Osteoblast (primary cell): ENCODE measurements at places on chromosomes 16 and 17.

- no peak for DNase-seq
Observed at GRCh38 chr17:78677303-78678221, 100.4 kb upstream of the DNAH17 start.

- DNase-seq, result no peak
Observed at GRCh38 chr16:82350560-82350959, 180.5 kb upstream of the MPHOSPH6 start.

DNA sequence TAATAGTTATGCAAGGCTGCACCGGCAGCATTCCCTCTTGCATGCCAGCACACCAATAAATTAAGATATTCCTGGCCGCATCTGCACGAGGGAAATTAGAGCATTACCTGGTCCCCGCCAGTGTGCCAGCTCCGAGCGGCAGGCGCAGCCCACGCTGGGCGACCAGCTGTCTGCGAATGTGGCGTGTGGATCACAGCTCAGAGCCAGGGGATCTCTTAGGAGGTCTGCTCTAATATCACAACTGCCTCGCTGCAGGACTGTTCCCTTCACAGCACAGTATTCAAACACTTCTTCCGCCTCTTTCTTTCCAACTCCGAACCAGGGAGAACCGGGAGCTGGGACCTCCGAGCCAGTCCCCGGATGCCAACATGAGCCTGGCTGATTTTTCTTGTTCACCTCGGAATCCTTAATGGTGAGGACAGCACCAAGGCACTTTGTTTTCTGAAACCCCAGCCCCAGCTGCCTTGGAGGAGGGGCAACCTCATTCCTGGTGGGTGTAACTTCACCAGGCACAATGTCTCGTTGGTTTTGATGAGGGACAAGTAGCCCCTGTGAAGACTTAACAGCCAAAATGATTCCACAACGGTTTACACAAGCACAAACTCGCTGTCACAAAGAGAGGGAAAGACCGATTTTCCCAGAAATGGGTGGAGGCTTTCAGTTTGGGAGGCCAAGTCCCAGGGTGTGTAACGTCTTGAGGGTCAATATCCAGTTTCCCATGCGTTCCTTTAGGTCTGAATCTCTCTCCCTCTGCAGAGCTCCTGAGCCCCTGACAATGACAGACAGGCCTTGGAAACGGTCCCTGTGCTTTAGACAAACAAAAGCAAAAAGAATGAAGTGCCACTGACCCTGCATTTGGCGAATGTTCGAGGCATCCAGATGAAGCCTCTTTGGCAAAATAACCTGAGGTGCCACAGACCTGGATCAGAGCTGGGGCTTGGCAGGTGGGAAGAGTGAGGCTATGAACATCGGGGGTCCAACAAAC lies 213.2 kb downstream of the C16orf78 start:
- DNase-seq, result peak; percentile 85

GRCh38 chr17:34369571-34369970 lies 6.5 kb upstream of the CCL1 start:
- no peak for DNase-seq

DNA sequence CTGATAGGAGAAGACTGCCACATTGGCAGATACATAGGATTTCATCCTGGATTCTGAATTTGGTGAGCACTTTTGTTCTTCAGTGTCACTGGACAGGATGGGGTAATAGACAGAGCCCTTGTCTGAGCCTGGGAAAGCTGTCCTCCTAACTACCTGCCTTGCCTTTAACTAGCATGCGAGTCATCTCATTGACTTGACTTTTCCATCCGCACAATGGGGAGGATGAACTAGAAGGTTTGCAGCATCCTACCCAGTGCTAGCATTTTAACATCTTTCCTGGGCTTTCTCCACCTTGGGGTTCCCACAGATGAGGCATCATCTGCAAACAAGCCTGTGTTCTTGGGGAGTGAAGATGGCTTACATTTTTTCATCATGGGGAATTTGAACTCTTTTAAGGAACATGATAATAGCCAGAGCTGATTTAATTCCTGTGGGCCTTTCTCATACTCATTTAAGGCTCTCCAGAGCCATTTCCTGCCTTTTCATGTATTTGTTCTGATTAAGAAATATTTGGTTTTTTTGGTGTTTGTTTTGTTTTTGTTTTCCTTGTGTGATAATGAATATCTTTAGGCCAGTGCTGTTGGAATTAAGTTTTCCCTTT lies 139.5 kb downstream of the MSI2 start:
- DNase-seq, result no peak

DNA sequence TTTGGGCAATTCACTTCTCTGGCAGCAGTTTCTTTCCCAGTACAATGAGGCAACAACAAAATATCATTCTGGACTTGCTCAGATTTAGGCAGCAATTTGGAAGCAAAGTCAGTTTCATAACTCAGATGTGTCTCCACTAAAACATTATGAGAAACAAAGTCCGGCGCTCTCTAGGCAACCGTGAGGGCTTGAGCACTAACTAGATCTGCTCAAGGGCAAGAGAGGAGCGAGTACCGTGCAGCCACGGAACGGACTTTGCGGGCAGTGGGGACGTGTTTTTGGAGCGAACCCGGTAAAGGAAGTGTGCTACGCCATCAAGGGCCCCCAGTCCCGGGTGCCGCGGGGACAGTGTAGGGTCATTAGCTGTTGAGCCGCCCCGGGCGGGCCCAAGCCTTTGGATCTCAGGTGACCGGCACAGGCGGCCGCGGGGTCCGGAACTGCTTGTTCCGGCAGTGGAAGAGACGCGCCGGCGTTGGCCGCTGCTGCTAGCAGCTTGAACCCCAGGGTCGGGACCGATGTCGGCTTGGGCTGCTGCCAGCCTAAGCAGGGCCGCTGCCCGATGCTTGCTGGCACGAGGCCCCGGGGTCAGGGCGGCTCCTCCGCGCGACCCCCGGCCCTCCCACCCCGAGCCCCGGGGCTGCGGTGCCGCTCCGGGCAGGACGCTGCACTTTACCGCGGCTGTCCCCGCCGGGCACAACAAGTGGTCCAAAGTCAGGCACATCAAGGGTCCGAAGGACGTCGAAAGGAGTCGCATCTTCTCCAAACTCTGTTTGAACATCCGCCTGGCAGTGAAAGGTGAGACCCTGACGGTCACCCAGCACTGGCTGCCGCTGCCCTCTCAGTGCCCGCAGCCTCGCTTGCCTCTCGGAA lies at the start of gene TACO1:
Gene TACO1, plus strand, starts transcription at position 327 of the 870 bp plus-strand sequence. Its CDS starts 189 bp downstream, at position 516.
- DNase-seq, result peak; percentile 93

DNA sequence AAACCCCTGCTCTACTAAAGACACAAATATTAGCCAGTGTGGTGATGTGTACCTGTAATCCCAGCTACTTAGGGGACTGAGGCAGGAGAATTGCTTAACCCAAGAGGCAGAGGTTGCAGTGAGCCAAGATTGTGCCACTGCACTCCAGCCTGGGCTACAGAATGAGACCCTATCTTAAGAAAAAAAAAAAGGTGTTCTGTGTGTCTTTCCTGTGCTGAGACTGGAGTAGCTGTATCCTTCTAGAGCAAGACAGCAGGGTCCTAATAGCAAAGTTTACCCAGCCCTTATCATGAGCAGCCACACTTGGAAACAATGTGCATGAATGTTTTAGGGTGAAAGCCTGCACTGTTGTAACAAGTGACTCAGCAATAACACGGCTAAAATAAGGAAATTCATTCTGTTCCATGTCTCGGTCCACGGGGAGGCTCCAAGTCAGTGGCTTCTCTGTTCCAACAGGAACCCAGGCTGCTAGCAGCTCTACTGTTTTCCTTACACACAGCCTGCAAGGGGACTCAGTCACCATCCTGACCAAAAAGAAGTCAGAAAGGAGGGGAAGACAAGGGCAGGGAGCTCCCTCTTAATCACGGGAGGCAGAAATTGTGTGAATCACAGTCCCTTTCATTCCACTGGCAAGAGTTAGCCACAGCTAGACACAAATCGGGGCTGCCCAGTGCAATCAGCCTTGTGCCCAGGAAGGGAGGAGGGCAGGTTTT lies 7.1 kb upstream of the SLC5A11 start:
- DNase-seq, result peak; percentile 92
